ENCODE measurements at places on chromosomes 5 and 9.

- no peak for DNase-seq
These were observed 703.1 kb upstream of the ARRDC3 start for GRCh38 chr5:92086059-92086811.

DNA sequence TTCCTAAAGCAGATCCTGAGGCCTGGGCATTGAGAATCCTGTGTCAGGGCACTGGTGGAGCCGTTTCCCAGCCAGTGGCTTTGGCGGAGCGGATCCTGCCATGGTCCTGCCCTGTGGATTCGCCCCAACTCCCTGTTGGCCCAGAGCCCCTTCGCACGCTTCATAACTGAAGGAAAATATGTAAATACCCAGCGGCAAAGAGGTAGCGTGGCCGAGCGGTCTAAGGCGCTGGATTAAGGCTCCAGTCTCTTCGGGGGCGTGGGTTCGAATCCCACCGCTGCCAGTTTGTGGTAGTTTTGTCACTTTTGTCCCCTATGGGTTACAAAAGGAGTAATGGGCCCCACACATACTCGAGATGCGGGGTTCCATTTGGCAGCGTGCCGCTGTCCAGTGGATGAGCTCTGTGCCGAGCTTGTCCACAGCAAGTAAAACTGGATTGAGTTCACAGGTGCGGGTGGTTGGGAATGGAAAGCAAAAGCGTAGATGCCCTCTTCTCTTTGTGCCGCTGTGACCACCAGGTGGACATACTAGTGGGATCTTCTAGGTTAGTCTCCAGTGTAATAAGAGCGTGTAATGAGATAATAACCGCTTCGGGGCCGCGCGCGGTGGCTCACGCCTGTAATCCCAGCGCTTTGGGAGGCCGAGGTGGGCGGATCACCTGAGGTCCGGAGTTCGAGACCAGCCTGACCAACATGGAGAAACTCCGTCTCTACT lies 17.3 kb downstream of the TRIM7 start:
- no peak for DNase-seq

DNA sequence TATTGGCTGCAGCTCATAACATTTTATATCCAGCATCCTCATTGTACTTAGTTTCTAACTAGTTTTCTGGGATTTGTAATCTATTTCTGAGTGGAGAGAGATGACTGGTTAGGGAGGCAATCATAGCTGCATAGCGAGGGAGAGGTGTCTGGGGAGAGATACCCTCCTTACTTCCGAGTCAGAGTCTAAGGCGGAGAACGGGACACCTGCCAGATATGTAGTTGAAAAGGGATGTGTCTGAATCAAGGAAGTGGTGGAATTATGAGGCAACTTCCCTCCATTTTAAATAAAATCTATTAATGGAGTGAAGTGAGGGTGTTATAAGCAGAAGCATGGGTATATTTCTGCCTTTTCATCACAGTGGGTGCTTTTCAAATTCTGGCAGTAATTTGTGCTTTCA lies 126.5 kb downstream of the MAST4 start:
- no peak for DNase-seq

GRCh38 chr9:133477992-133478850 lies 678 bp downstream of the SLC2A6 start:
- DNase-seq: no peak

DNA sequence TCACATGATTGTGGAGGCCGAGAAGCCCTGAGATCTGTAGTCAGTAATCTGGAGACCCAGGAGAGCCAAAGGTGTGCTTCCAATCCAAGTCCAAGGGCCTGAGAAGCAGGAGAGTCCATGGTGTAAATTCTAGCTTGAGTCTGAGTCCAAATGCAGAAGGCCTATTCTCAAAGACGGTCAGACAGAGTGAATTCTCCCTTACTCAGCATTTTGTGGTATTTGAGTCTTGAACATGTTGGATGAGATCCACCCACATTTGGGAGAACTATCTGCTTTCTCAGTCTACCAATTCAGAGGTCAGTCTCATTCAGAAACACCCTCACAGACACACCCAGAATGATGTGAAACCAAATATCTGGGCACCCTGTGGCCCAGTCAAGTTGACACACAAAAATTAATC lies 128.8 kb upstream of the PTCH1 start:
- no peak for DNase-seq

GRCh38 chr9:35945341-35946018 lies 12.5 kb downstream of the OR2S2 start:
- DNase-seq: peak; percentile 39

GRCh38 chr9:114973216-114973615 lies 42.8 kb upstream of the TNFSF8 start:
- DNase-seq: no peak

GRCh38 chr9:123002754-123003153 lies 30.7 kb upstream of the GPR21 start:
- no peak for DNase-seq

- DNase-seq: no peak
These were observed 42.2 kb downstream of the PTTG1 start for GRCh38 chr5:160463740-160464465.

DNA sequence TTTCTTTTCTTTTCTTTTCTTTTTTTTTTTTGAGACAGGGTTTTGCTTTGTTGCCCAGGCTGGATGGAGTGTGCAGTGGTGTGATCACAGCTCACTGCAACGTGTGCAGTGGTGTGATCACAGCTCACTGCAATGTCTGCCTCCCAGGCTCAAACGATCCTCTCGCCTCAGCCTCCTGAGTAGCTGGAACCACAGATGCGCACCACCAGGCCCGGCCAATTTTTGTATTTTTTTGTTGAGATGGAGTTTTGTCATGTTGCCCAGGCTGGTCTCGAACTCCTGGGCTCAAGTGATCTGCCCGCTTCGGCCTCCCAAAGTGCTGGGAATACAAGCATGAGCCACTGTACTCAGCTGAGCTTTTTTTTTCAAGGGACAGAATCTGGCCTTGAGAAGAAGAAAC lies 36.8 kb upstream of the TJP2 start:
- DNase-seq: no peak

DNA sequence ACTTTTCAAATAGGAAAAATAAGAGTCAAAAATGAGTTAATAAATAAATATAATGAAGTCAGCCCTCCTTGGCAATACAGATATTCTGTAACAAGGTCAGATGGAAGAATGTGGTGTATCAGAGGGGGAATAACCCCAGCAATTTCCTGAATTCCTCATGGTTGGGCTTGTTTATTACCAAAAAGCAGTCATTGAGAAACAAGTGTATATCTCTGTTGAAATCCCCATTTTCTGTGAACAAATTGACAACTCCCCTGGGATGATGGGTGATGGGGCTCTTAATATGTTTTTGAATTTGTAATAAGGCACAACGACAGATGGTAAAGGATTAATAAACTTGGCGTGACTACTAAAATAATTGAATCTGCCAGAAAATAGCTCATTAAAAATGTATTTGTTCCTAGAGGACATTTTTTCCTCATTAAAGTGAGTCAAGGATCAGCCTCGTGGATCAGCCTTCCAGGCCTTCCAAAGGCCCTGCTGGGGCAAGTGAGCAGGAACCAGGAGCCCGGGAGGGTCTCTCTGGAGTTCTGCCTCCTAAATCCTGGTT lies 34.2 kb downstream of the THBS4 start:
- DNase-seq: no peak

DNA sequence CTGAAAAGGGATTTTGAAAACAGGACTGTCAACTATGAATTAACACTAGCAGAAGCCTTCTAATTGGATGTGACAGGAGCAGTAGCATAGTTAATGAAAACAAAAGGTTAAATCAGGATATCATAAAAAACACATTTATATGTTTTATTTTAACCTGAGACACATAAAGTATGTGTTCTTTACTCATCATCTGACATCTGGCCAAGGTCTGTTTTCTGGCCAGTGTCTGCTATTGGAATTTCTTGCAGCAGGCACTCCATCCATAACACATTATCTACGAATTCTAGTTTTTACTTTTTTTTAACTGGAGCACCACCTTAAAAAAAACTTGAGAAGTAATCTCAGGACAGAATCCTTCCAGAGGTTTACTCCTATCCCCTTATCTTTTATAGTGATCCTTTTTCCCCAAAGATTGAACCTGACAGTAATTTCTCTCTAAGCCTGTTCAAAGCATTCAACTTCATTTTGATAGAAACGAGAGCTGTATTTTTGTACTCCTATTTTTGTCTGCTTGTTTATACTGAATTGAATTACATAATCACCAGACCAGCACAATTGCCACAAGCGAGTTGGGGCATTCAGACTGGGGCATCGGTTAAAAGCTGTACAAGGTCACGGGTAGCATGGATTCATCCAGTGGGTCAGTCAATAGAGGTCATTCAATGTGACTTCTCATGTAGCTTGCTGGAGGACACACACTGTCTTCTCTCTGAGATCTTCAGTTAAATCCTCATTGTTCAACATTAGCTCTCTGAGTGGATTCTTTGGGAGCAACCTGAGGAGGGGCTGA lies 205.6 kb upstream of the CLINT1 start:
- no peak for DNase-seq

GRCh38 chr5:32027093-32027716 lies 146.9 kb downstream of the GOLPH3 start:
- no peak for DNase-seq

DNA sequence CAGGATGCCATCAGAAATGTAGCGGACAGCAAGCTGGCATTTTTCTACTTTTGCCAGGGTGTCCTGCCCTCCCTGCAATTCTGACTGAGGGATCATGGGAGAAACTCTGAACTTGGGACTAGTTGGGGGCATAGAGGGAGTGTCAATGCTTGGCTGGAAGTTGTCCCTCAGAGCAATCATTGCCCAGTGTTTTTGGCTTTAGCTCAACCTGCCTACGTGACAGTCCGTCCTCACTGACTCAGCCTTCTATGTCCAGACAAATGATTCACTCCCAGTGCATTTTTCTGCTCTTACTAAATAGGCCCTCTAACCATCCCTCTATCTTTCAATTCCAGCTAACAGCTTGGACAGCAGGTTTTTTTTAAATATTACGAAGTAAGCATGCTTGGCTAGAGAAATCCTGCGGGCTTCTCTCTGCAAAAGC lies 627.4 kb downstream of the TLR4 start:
- no peak for DNase-seq

DNA sequence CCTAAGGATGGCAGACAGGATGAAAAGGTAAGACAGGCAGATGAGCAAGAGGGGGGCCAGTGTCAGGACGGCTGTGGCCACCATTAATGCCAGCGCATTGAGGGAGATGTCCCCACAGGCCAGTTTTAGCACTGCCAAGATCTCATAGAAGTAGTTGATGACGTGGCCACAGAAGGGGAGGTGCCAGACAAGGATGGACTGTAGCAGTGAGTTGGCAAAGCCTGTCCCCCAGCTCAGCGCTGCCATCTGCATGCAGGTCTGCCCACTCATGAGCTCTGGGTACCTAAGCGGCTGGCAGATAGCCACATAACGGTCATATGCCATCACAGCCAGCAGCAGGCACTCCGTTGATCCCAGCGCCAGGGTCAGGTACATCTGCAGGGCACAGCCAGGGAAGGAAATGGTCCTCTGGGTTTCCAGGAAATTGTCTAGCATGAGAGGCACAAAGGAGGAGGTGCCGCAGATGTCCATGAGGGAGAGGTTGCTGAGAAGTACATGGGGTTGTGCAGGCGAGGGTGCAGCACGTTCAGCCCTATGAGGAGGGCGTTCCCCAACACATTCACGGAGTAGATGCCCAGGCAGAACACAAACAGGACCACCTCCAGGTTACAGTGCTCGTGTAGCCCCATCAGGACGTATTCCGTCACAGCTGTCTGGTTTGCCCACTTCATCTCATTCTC lies 10.8 kb downstream of the OR13J1 start:
- no peak for DNase-seq

GRCh38 chr5:140220698-140221064 lies 45.7 kb downstream of the CYSTM1 start:
- DNase-seq: no peak

GRCh38 chr5:111840036-111840674 lies 83.2 kb upstream of the NREP start:
- no peak for DNase-seq

- DNase-seq: no peak
These were observed 378.8 kb upstream of the TLE4 start for GRCh38 chr9:79193001-79193400.

DNA sequence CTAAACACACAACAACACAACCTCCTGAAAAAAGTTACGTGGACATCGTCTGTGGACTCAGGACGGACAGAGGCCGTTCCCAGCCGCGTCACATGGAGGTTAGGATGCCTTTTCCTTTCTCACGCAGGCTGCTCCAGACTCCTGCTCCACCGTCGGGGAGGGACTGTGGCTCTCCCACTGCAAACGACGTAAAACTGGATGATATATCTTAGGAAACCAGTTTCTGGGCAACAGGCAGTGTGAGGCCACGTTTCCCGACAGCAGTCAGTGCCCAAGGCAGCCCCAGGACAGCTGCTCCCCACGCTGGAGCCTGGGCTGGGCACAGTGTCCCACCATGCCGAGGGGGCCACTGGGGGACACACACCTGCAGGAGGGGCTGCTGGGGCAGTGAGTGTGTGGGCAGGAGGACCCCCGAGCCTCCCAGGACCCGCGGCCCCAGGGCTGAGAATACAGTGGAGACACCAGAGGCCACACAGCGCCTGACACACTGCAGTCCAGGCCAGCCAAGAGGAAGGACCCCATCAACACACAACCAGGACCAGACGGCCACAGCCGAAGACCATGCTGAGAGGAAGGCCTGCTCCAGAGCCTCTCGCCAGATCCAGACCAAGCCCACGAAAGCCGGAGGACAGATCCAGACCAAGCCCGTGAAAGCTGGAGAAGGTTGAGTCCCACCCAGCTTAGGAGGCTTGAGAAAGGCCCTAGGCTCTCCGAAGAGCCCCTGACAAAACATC lies 26.2 kb downstream of the EXD3 start:
- DNase-seq: no peak

GRCh38 chr9:131076347-131077195 lies 19.8 kb upstream of the AIF1L start:
- no peak for DNase-seq

DNA sequence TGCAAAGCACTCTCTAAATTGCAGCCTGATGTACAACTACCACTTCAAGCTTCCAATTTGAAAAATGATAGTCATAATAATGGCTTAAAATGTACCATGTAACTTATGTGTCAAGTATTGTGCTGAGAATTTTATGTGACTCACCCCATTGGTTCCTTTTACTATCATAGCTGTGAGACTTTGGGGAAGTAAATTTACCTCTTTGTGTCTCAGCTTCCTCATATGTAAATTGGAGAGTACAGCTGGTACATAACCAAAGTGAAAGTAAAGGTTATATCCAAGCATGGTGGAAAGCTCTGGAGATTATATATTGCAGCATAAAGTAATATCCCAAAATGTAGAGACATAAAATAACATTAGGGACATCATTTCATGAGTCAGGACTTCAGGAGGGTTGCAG lies 2200.4 kb upstream of the C9orf72 start:
- no peak for DNase-seq

DNA sequence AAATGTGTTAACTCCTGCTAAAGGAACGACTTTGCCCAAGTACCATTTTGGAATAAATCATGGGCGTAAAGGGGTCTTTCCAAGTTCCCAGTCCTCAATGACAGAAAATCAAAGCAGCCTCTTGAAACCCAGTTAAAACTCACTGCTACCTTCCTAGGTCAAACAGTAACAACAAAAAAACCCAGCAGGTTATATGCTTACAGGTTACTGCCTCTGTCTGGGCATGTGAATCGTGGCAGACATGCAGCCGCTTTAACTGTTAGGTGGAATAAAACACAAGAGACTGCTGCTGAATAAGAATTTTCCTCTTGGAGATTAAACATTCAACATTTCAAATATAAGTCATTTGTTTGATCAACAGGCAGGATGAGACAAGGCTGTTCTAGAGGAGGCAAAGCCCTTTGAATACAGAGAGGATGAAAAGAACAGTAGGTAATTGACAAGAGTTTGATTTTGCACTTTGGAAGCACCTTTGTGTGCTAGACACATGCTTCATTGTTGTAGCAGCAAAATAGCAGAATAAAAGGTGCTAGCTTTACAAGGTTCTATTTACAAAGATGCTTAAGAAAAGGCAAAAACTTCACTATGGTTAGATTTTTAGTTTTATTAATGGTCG lies 319.4 kb downstream of the NDUFS4 start:
- no peak for DNase-seq

Data from stimulated activated CD8-positive, alpha-beta memory T cell treated with anti-CD3 and anti-CD28 coated beads, Interleukin-4, amount 100 ng/mL, for 1 hour (primary cell).